ENCODE measurements at places on chromosomes 5 and 9.
A peak's percentile ranks its signal among the peaks of the same experiment; 100 is the strongest.

GRCh38 chr5:158869854-158870253, 229.9 kb downstream of the EBF1 start:
- DNase-seq, result peak; percentile 3

DNA sequence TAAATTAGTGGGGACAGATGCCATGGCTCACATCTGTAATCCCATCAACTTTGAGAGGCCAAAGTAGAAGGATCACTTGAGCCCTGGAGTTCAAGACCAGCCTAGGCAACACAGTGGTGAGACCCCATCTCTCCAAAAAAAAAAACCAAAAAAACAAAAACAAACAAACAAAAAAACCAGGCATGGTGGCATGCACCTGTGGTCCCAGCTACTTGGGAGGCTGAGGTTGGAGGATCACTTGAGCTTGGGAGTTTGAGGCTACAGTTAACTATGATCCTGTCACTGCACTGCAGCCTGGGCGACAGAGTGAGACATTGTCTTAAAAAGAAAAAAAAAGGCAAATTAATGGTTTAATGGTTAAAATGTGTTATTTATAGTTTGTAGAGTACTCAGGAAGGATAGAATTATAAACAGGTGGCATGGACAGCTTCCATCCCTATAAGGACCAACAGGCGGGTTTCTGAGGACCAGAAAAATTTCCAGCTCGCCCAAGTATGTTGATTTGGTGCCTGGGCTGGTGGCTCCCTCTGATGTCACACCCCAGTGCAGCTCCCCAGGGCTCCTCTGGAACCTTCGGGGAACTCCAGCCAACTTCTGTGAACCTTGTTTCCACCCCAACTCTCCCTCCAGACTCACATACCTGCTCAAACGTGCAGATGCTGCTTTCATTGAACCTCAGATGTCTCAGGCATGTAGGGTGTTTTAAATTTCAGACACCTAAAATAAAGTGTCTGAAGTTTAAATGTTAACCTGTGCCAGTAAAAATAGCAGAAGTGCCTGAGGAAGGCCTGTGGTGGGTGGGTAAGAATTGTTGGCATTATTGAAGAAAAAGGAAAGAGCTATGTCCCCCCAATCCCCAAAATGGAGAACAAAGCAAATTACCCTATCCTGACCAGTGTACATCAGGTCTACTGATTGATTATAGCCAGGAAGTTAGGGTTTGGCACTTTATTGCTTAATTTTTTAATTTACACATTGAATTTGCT, 69.0 kb downstream of the TRIO start:
- DNase-seq, result no peak

- DNase-seq, result no peak
Observed at GRCh38 chr9:95857896-95858295, 17.6 kb upstream of the ERCC6L2 start.

DNA sequence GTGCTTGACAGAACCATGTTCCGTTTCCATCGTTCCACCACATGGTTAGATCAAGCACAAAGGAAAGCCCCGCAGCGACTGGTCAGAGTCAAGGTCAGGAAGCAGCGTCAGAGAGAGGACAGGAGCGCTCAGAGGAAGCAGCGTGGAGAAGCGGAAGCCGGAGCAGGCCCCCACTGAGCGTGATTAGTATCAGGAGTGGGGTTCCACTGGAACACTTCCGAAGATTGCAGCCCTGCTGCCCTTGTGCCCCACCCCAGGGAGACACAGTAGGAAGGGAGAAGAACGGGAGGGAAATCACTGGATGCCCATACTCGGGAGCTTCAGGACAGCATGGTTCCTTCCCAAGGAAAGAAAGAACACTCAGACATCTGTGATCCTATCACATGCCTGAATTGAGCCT, 189.0 kb upstream of the PANK3 start:
- no peak for DNase-seq

Measured in NCI-H1092 treated with DMSO at 0.1 percent for 48 hours (cell line).